ENCODE measurements at places on chromosomes 4 and X.

DNA sequence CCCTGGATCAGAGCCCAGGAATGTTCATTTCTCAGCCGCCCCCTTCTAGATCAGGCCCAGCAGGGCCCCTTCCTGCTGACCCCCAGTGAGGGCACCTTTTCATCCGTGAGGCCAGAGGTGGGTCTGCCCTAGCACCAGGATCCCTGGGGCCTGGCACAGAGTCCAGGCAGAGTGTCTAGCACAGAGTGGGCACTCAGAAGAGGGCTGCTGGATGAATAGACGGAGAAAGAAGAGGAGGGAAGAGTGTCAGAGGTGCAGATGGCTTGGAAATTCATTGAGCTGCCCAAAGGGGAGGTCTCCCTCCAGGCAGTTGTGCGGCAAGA lies 106.5 kb downstream of the CPZ start:
- no peak for DNase-seq

DNA sequence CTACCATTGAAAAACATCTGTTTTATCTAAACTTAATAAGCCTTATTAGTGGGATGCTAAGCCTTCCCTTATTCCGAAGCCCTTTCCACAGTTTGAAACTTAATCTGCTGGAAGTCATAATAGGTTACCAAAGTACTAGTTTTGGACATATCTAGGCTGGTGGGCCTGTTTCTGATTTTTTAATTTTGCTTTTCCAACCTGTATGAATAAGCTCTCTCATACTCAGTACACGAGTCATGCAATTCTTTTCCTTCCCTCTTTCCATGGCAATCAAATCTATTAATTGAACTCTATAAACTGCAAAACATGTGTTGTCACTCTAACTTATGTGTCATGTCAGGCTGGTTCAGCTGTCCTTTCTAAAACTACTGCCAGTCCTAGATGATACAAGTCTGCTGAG lies 91.0 kb downstream of the AMMECR1 start:
- DNase-seq, result no peak

DNA sequence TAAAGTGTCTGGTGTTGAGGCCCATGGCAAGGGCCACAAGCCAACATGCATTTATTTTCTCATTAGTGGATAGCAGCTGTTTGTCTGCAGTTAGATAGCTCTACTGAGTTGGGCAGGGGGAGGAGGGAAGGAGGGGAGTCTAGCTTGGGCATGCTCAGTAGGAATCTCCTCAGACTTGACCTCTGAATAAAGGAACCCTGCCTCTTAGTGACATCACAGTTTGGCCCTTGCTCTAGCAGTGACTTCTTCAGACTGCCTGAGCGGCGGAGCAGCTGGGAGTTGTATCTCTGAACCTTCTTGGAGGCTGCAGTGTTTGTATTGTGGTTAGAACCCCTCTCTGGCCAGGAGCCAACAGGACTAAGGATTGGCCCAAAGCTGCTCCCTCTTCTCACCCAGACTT lies 57.4 kb downstream of the BCORL1 start:
- DNase-seq, result no peak

GRCh38 chr4:168321006-168321405 lies 2.5 kb upstream of the DDX60 start:
- DNase-seq, result no peak

DNA sequence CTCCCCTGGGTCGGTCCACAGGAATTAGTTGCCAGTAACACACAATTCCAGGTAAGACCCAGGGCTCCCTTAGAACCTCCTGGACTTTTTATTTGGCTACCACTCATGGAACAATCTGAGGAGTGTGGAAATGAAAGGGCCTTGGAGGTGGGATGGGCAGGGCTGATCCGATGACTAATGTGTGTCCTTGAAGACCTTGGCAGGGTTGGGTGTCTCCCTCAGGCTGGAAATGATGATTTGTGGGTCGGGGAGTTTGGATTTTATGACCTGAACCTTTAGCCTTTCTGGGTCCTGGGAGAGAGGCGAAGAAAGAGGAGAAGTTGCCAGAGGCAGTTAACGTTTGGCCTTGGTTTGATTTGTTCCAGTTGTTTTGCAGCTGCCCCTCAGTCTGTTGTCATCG lies 425.0 kb downstream of the MID1IP1 start:
- DNase-seq, result no peak

DNA sequence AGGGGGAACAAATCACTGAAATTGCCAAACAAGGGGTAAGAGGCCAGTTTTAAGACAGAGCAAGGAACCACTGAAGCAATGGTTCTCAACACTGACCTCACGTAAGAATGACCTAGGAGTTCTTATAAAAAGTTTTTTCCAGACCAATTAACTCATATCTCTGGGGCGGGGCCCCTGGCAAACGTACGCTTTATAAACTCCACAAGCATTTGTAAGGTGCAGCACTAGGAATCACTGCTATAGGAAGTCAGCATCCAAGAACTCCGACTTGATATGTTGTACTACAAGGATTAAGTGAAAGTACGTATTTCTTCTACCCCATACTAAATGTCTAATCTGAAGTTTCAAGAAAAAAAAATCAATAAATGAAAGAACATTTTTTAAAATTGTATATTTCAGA lies 269.9 kb downstream of the RCHY1 start:
- DNase-seq, result no peak
